ENCODE measurements at places on chromosomes 6 and 20.

GRCh38 chr6:103107985-103108384 lies 1714.5 kb downstream of the GRIK2 start:
- no peak for DNase-seq

DNA sequence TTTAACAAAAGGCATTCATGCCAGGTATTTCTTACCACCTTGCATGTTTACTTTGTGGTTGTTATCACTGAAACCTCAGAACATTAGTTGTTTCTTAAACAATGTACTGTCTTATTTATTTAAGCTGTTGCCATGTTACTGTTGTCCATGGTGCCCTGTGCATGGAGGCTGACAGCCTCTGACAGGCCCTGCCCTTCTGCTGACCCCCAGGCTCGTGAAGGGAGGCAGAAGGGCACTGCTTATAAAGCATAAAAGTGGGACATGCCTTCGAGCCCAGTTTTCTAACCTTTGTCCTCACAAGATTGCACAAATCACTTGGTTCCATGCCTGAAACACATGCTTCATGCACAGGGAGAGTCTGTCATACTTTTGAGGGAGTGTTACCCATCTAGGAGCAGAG lies 46.7 kb upstream of the CLIC5 start:
- no peak for DNase-seq

DNA sequence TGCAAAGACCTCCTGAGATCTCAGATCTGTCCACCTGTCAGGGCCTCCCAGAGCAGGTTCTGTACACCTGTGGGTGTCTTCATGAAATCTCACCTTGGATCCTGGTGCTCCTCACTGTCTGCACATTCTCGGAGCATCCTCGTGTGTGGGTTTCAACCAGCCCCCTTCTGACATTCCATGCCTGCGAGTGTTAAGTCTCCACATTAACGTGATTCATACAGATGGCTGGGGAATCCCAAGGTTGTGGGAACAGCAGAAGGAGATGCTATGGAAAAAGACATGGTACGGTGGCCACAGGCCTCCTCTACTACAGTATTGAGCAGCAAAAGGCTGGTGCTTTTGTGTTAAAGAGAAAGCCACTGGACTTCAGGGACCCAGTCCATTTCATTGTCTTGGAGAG lies 556.5 kb downstream of the DHX35 start:
- DNase-seq: no peak

DNA sequence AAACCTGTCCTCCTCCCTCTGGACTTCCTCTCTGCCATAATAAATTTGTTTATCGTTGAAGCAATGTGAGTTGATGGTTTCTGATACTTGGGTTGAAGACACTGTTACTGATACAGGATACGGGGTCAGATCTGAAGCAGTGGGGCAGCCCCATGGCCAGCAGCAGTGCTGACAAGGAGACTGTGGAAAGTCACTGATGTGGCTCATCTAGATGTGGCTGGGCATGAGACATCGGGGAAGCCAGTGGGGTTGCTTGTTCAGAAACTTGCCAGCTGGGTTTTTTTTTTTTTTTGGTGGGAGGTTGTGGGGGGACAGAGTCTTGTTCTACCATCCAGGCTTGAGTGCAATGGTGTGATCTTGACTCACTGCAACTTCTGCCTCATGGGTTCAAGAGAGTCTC lies 2.6 kb upstream of the BPI start:
- DNase-seq: no peak

GRCh38 chr20:57464642-57465211 lies 60.2 kb downstream of the CTCFL start:
- DNase-seq: peak; percentile 27

DNA sequence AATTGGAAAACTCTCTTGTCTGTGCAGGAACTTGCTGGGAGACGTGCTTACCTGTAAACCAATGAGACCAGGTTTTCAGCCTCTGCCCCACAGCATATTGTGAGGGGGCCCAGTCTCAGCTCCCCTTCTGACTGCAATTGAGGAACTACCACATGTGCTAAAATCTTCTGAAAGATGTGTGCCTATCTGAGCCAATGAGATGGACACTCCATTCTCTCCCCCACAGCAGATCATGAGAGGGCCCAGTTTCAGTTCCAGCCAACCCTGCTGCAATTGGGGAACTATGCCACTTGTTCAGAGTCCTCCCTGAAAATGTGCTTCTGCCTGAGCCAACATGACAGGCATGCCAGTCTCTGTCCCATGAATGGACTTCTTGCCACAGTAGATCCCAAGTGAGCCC lies 20.9 kb upstream of the PI3 start:
- no peak for DNase-seq

- DNase-seq: no peak
Measured at GRCh38 chr6:157568702-157569101, 187.7 kb downstream of the ZDHHC14 start.

DNA sequence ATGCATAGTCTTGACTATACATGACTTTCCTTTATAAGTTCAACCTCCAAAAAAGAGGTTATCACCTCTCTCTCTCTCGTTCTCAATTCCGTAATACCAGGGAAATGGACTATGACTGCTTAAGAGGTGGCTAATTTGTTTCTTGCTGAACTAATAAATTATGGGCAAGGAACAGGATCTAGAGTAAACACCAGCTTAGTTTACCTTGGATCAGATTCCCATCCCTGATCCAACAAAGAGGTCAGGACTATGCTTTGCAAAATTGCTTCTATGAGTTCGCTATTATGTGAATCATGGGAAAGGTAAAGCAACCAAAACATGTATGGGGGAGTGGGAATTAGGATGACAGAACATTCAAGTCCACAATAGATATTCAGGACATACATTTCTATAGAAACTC lies 630.7 kb downstream of the HACE1 start:
- no peak for DNase-seq

GRCh38 chr6:1390133-1390945 lies 963 bp downstream of the FOXF2 start:
- peak; percentile 39 for DNase-seq

DNA sequence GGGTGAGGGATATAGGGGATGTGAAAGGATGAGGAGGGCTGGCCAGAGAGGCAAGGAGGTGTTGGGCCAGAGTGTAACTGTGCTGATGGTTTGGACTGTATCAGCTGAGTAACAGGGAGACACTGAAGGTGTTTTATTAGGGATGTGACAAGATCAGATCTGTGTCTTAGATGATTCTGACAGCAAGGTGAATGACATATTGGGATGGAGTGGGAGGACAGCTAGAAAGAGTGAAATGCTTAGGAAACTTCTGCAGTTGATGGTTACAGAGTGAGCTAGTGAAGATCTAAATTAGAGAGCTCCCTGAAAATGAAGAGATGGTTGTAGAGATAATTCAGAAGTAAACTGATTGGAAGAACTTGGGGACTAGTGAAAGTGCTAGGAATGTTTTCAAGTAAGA lies 47.2 kb upstream of the ELOVL5 start:
- DNase-seq: no peak

DNA sequence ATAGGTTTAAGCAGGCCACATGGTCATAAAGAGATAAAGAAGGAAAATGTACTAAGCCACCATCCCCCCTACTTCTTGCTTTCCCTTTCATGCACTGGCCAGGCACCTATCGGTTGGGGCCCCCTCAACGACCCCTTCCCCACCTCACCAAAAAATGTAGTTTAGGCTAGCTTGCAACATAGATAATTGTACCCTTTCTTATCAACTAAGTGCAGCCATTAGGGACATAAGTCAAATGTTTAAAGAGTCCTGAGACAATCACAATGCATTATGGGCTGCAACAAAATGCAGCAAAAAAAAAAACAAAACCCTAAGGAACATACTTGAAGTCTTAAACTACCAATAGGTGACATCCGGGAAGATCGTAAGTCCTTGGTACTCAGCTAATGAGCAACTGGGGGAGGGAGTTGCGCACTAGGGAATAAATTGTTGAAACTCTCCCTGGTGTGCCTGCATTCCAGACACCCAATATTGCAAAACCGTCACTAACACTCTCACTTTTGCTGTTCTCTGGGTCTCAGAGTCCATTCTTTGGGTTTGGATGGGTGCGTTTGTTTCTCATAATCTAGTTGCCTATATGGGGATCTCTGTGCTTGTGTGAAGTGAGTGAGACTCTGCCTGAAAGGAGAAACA lies 12.4 kb upstream of the HLA-G start:
- no peak for DNase-seq

DNA sequence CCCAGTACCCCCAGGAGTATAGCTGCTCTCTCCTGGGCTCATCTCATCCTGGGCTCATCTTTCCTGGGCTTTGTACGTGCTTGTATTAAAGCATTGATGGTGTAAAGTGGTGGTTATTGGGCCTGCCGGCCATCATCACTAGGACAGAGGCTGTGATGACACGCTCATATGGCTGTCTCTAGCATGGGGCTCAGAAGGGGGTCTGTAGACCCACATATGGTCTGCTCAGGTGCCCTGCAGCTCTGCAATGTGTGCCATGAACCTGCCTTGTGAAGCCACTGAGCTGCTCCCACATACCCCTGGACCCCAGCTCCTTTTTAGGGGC lies 143.4 kb downstream of the CDC5L start:
- no peak for DNase-seq

- DNase-seq: no peak
Measured at GRCh38 chr6:13687917-13688351, 23.7 kb downstream of the RANBP9 start.

DNA sequence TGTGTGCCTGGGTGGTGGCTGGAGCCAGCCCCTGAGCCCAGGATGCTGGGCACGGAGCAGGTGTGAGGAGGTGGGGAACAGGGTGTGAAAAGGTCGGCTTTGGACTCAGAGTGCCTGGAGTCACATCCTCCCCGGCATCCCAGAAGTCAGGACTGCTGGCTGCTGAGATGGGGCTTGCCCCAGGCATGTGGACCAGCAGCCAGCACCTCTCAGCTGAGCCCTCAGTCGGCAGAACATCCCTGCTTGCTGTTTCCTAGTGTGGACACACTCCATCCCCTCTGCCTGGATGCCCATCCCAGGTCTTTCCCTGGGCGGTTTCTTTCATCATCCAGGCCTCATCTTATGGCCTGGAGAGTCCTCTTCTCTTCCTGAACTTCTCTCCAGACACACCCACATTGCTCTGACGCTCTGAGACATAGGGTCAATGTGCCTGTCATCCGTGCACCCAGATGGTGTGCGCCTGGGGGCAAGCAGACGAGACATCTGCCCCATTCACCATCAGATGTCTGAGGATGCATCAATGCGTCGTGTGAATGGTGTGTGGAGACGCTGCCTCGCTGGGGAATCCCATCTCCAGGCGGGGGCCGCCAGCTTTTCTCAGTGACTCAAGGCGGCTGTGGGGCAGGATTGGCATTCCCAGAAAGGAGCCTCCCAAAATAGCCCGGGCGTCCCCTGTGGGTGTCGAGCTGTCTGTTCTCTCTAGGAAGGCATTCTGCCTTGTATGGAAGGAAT lies 104.2 kb downstream of the SYCP2 start:
- no peak for DNase-seq

GRCh38 chr6:136365776-136366354 lies 76.2 kb upstream of the BCLAF1 start:
- DNase-seq: peak; percentile 54

DNA sequence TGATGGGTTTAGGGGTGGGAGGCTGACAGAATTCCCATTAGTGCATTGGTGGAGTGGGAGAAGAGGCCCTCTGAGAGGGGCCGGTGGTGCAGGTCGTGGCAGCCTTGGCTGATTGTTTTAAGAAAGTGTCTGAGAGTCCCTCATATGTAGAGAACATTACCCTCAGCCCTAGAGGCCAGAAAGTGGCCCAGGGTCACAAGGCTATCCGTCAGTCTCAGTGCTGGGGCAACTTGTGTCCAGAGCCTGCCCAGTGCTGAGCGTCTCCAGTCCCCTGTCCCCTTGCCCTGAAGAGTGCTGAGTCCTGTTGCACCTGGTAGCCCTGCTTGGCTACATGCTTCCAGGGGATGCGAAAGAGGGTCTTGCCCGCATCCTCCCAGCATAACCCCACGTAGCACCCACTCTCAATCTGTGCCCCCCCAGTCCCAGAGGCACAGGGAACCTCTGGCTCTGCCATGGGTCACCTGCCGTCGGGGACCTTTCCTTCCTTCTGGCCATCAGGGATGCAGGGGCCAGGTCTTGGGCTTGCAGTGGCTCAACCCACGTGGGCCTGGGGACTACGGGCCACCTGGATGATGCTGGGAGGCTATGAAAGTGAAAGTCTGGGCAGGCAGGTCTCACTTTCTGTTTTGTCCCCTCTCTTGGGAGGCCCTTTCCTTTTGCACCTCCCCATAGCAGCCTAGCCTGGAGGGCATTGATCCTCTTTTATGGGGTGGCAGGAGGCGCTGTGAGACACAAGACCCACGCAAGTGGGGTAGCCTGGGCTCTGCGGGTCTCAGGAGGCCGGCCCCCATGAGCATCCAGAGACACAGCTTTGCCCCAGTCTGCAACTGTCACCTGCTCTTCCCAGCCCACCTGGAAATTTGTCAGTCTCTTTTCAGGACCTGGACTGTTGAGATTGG lies 12.2 kb downstream of the DUSP15 start:
- DNase-seq: no peak

GRCh38 chr6:48141975-48142374 lies 31.0 kb upstream of the PTCHD4 start:
- DNase-seq: no peak

DNA sequence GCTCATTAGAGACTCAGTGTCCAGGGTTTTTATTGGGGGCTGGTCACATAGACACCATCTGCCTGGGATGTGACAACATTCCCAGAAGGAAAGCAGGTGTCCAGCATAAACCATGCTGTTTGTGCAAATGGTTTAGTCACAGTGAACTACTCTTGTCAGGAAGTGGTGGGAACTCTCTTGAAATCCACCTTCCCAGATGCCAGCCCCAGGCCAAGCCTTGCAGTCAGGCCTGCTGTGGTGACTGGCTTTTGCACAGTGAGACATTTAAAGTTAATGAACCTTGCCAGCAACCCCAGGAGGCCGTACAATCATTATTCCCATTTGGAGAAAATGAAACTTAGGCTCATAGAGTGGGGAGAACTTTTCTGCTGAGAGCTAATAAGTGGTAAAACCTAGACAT lies 242.5 kb upstream of the KCNG1 start:
- DNase-seq: no peak

- DNase-seq: no peak
Measured at GRCh38 chr6:30067460-30068139, 602 bp downstream of the PPP1R11 start.

GRCh38 chr6:152050451-152051195 lies 243.1 kb downstream of the ESR1 start:
- no peak for DNase-seq

- DNase-seq: no peak
Measured at GRCh38 chr6:33452496-33452895, 1.9 kb upstream of the ZBTB9 start.

DNA sequence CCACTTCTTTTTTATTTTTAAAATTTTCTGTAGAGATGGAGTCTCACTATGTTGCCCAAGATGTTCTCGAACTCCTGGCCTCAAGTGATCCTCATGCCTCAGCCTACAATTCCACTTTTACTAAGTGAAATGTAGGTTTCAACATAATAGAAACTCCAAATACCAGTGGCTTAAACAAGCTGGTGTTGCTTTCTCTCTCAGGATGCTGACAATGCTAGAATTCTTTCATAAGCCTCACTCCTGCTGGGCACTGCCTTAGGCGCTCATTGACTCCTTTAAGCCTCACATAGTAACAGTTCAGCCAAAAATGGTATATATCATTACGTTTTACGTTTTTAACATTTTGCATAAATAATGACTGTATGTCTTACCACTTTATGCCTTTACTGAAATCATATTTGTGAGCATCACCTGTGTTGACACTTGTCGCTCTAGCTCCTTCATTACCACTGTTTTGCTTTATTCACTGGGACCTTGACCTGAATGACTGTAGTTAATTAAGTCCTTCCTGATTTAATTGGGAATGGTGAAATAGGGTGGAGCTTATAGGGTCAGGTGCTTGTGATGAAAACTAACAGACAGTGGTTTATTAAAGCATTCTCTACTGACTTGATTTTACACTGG lies 3.9 kb upstream of the CST9 start:
- no peak for DNase-seq

Data from activated CD4-positive, alpha-beta T cell treated with anti-CD3 and anti-CD28 coated beads for 36 hours (primary cell).